Cerebellar nuclear complex (tissue), 1 donor: ENCODE measurements at places on chromosomes 2 and 18.

- DNase-seq = no peak
Observed at GRCh38 chr2:32534831-32535230, 93.0 kb upstream of the TTC27 start.

DNA sequence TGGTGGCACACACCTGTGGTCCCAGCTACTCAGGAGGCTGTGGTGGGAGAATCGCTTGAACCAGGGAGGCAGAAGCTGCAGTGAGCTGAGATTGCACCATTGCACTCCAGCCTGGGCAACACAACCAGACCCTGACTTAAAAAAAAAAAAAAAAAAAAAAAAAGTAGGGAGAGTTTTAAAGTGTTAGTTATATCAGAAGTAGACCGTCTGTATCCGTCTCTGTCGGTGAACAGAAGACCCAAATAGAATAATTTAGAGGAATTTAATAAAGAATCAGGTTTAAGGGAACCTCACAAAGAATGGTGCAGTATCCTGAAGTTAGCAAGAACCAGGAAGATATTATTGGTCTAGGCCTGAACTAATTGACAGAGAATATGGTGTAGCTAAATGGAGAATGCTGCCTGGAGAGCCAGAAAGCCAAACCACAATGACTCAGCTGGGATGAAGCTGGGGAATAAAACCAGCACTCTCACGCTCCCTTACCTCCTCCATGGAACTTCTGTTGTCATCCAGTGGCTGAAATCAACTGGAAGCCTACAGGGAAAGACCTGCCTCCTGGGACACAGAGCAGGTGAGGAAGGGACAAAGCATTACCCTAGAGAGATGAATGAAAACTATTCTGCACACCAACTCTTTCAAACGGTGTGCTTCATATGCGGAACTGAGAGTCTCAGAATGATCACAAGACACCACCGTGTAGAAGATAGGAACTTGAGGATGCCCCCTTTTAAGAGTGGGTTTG, 39.1 kb upstream of the PLEKHM3 start:
- no peak for DNase-seq

- DNase-seq = no peak
Observed at GRCh38 chr2:239583171-239583878, 182.5 kb upstream of the HDAC4 start.

GRCh38 chr2:226098861-226099745, 699.6 kb downstream of the NYAP2 start:
- no peak for DNase-seq

- DNase-seq = no peak
Observed at GRCh38 chr2:129004940-129005490, 686.3 kb upstream of the HS6ST1 start.

GRCh38 chr18:59387687-59388565, 28.9 kb upstream of the LMAN1 start:
- DNase-seq = no peak

DNA sequence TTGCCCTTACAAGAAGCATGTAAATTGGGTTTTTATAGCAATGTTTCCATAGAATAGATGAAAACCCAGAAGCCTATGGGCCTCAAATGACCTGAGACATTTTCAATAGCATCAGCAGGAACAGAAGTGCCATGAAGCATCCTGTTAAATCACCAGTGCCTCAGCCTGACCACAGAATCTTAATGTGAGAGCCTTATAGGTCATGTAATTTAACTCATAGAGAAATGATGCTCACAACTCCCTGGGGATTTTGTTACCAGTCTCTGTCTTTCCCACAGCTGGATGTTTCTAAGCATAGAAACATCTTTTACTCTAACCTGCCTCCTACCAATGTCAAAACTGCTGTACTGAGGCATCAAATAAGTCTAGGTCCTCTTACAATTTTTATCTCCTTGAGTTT, 295.8 kb upstream of the ACVR2A start:
- DNase-seq = no peak
